ENCODE measurements at places on chromosomes 7 and 10. TPM values are rescaled to one million over a fixed set of nuclear protein-coding genes. Genes with fewer than 3 reads are reported as not detected.

Gene ARL4A
- 15.8 TPM for total RNA-seq

Gene RHBDD2
- 18.4 TPM for total RNA-seq

Gene RPEL1
- 0.16 TPM for total RNA-seq

- H3K27ac ChIP-seq, result no peak overlapping the region
- no peak for DNase-seq
- no peak overlapping the region for H3K4me3 ChIP-seq
- no peaks in the 10 kb centered on the region for H3K27me3 ChIP-seq
- H3K36me3 ChIP-seq, result no peaks in the 10 kb centered on the region
Measured at GRCh38 chr7:20352573-20353306, 22.0 kb downstream of the ITGB8 start.

- H3K4me1 ChIP-seq, result no peaks in the 10 kb centered on the region
- H3K36me3 ChIP-seq, result peaks cover 15% of the 10 kb centered on the region
- DNase-seq, result no peak
- H3K4me3 ChIP-seq, result no peak overlapping the region
- no peaks in the 10 kb centered on the region for H3K27me3 ChIP-seq
Measured at GRCh38 chr7:105713488-105714465, 132.5 kb upstream of the EFCAB10 start.

DNA sequence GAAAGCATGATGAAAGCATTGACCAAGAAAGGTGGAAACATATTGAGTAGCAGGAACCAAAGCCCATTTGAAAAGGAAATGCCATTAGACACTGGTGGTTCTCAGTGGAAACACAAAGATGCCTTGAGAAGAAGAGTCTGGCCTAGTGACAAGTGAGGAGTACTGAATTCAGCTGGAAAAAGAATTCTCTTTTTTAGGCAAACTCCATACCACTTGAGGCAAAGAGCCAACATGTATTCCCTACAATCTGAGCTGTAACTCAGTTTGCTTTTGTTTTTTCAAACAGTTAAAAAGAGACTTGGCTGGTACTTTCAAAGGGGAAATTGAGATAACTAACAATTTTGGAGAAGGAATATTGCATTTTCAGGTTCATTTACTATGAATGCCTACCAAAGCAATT lies 624.0 kb downstream of the NRG3 start:
- H3K4me3 ChIP-seq, result no peak overlapping the region
- H3K4me1 ChIP-seq, result no peaks in the 10 kb centered on the region
- H3K36me3 ChIP-seq, result no peaks in the 10 kb centered on the region

GRCh38 chr7:152335900-152336571 lies 99.8 kb downstream of the KMT2C start:
- peaks cover 24% of the 10 kb centered on the region for H3K4me1 ChIP-seq
- DNase-seq, result no peak
- peak overlapping the region; percentile 77 for H3K4me3 ChIP-seq

DNA sequence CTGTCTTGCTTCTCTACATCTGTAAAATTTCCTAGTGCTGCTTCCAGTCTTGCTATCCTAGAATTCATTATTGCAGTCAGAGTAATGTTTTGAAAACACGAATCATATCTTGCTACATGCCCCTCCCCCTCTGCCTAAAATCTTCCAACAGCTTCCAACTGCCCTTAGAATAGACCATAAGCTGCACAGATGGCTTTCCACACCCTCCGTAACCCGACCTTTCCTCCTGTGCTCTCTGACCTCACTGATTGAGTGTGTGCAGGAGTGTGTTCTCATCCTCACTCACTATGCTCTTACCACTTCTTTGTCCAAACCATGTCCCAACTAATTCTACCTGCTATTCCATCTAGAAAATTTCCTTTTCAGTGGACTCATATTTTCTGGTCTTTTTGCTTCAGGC lies 121.2 kb upstream of the ANKRD1 start:
- H3K27ac ChIP-seq, result no peak overlapping the region
- H3K4me3 ChIP-seq, result no peak overlapping the region
- no peaks in the 10 kb centered on the region for H3K4me1 ChIP-seq
- peaks cover 27% of the 10 kb centered on the region for H3K27me3 ChIP-seq

DNA sequence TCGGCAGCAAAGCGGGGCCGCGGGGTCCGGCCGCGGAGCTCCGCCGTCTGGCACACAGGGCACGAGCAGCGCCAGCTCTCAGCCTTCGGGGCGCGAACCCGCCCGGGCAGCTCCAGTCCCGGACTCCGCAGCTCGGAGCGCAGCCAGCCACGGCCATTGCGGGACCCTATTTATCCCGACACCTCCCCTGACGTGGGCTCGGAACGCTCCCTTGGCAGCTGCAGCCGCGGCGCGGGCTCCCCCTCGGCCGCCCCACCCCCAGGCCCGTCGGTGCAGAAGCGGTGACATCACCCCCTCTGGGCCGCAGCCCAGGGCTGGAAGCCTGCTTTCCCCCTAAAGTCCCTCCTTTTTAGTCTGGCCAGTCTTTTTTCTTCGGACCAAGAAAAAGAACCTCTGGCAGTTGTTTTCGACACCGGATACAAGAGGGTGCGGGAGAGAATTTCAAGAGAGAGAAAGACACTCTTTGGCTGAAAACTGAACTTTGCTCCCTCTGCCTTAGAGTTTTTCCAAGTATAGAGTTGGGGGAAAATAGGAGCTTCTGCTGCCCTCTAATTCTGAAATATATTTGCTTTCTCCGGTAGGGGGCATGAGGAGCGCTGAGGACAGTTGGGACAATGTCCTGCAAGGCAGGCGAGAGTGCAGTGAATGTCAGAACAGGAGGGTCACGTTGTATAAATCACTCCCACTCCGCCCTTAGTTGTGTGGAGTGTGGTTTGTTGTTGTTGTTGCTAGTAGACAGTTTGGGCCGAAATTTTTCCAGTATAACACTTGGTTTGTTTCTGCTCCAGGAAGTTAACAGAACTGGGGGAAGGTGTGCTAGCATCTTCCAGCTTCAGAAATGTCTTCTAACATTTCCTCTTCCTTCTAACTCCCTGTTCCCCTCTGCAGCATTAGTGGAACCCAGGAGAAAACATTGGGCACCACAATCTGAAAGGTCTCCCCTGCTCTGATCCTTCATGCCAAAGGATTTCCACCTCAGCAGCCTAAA lies at the start of gene SFRP4:
Gene SFRP4 (minus strand): TSS at position 145 of the 988 bp plus-strand sequence. CDS start 280 bp downstream, outside the sequence.
- DNase-seq, result peak; percentile 23
- no peaks in the 10 kb centered on the region for H3K36me3 ChIP-seq
- H3K4me1 ChIP-seq, result peaks cover 27% of the 10 kb centered on the region
- peaks cover 61% of the 10 kb centered on the region for H3K27me3 ChIP-seq
- H3K4me3 ChIP-seq, result peak within 1 kb of the TSS; percentile 51
- H3K27ac ChIP-seq, result no peak within 1 kb of the TSS

- peak overlapping the region; percentile 95 for H3K27ac ChIP-seq
- peaks cover 63% of the 10 kb centered on the region for H3K4me1 ChIP-seq
- DNase-seq, result no peak
- peaks cover 33% of the 10 kb centered on the region for H3K36me3 ChIP-seq
Measured at GRCh38 chr10:26486304-26486703, 48.2 kb downstream of the APBB1IP start.

GRCh38 chr7:108911016-108911415 lies 341.3 kb downstream of the DNAJB9 start:
- H3K27ac ChIP-seq, result no peak overlapping the region
- no peaks in the 10 kb centered on the region for H3K36me3 ChIP-seq
- no peak for DNase-seq
- H3K27me3 ChIP-seq, result no peaks in the 10 kb centered on the region
- no peak overlapping the region for H3K4me3 ChIP-seq

DNA sequence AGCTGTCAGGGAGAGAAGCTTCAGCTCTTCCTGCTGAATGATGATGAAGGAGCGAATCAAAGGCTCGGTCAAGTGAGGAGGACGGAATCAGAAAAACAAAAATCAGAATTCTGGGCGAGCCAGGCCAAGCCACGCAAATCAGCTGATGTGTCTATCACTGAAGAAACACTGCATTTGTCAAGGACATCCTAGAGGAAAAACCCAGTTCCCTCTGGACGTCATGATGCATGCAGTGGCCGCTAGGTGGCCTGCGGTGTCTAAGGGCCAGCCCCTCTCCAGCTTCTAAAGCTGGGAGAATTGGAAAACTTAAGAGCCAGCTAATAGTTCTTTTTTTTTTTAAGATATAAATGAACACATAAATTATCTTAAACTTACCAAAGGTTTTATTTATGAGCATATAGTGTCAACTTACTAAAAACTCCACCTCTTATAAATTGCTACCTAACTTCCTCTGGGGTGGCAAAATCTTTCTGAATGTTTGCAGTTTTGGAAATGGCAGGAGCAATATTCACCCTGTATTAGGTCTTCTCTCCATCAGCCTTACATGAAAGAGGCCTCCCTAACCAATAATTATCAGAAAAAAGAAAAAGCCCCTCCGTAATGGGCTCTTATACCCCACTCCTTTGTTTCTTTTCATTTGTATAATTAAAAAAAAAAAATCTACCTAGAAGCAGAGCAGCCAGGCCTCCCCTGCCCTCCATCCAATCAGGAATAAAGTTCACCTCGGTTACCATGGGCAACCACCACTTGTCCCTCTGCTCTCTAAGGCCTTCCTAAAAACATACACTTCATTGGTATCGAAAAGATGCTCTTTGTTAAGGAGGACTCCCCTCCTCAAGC lies 186.8 kb downstream of the USP6NL start:
- no peak overlapping the region for H3K27ac ChIP-seq
- no peaks in the 10 kb centered on the region for H3K27me3 ChIP-seq
- H3K36me3 ChIP-seq, result peaks cover 4% of the 10 kb centered on the region
- no peak overlapping the region for H3K4me3 ChIP-seq
- H3K4me1 ChIP-seq, result peaks cover 6% of the 10 kb centered on the region
- no peak for DNase-seq

DNA sequence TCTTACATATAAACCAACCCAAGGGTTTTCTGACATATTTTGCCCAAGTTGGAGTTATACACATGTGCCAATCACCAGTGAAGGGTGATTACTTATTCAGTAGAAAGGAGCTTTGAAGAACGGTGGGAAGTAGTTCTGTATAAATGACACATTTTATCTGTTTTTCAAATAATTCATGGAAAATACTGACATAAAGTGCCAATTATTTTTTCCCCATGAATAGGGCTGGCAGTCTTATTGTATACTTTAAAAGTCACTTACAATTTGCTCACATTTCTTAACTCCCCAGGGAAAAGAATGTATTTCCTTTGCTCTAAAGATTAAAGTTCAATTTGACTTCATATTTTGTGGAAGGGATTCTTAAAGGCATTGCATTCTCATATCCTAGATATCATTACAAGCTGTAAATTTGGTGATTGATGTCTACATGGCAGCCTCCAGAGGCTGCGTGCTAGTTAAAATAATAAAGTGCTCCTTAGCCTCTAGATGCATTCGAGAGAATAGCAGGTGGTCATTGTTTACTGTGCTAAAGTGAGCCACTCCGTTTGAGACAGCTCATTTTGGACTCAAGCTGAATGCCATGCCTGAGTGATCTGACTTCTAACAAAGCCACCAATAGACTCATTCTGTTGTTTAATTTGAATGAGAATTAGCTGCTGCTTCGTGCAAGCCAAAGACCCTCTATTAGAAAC lies 148.8 kb upstream of the NRP1 start:
- no peak for DNase-seq
- H3K4me3 ChIP-seq, result no peak overlapping the region
- H3K4me1 ChIP-seq, result peaks cover 10% of the 10 kb centered on the region
- H3K27me3 ChIP-seq, result no peaks in the 10 kb centered on the region
- H3K27ac ChIP-seq, result no peak overlapping the region
- no peaks in the 10 kb centered on the region for H3K36me3 ChIP-seq

DNA sequence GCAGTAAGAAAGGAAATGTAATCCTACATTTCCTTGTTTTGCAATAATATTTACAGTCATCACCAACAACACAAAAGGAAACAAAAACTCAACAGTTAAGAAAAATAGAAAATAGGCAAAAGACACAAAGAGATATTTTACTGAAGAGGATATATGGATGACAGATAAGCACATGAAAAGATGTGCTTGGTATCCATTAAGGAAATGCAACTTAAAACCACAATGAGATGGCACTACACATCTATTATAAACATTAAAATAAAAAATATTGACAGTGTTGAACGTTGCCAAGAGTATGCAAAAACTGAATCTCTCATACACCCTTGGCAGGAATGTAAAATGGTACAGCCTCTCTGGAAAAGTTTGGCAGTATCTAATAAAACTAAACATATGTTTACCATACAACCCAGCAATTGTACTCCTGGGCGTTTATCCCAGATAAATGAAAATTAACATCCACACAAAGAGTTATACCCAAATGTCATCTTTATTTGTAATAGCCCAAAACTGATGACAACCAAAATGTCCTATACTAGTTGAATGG lies 5.4 kb downstream of the CEP41 start:
- H3K36me3 ChIP-seq, result peaks cover 26% of the 10 kb centered on the region
- H3K27ac ChIP-seq, result no peak overlapping the region
- H3K4me1 ChIP-seq, result peaks cover 44% of the 10 kb centered on the region
- no peaks in the 10 kb centered on the region for H3K27me3 ChIP-seq
- no peak for DNase-seq

DNA sequence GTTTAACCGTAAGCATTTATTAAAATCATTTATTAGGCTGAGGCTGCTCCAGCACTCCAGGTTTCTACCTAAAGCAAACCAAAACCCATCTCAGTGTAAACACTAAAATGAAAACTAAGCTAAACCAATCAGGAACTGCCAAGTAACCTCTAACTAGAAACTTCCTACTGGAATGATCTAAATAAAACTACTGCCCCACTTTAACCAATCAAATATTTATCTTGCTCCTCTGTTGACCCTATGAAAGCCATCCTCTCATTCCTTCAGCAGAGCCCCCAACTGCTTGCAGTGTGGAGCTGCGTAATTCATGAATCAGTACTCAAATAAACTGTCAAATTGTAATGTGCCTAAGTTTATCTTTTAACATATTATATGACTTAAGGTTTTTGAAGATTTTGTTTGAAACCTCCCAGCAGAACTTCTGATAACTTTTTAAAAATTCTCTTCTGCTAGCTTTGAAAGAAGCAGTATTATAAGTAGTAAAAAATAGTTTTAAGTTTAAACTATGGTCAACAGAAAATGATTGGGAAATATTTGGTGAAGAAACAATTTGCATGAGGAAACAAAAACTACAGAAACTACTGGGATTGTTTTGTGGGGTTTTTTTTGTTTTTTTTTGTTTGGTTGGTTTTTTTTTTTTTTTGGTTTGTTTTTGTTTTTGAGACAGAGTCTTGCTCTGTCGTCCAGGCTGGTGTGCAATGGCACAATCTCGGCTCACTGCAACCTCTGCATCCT lies 47.4 kb downstream of the GPR37 start:
- H3K4me1 ChIP-seq, result no peaks in the 10 kb centered on the region
- no peak overlapping the region for H3K27ac ChIP-seq
- no peak overlapping the region for H3K4me3 ChIP-seq
- no peaks in the 10 kb centered on the region for H3K27me3 ChIP-seq
- DNase-seq, result no peak

- H3K4me3 ChIP-seq, result no peak overlapping the region
- H3K4me1 ChIP-seq, result no peaks in the 10 kb centered on the region
- DNase-seq, result no peak
- H3K36me3 ChIP-seq, result no peaks in the 10 kb centered on the region
- H3K27ac ChIP-seq, result no peak overlapping the region
Measured at GRCh38 chr10:5525561-5526341, 990 bp downstream of the CALML3 start.

DNA sequence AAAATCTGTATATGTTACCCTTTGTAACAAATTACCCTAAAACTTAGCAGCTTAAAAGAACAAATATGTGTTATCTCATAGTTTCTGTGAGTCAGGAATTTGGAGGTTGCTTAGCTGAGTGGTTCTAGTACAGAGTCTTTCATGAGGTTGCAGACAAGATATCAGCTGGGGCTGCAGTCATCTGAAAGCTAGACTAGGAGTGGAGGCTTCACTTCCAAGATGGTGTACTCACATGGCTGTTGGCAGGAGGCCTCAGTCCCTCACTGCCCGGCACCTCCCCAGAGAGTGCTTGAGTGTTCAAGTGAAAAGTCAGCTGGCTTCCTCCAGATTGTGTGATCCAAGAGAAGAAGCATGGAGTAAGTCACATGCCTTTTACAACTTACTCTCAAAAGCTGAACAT lies 16.9 kb upstream of the GGCT start:
- no peak overlapping the region for H3K4me3 ChIP-seq
- H3K4me1 ChIP-seq, result peaks cover 5% of the 10 kb centered on the region
- no peak for DNase-seq
- H3K27ac ChIP-seq, result no peak overlapping the region
- H3K36me3 ChIP-seq, result no peaks in the 10 kb centered on the region
- no peaks in the 10 kb centered on the region for H3K27me3 ChIP-seq
